ENCODE measurements at places on chromosomes 12 and 14. TPM values are rescaled to one million over a fixed set of nuclear protein-coding genes. Genes with fewer than 3 reads are reported as not detected.

DNA sequence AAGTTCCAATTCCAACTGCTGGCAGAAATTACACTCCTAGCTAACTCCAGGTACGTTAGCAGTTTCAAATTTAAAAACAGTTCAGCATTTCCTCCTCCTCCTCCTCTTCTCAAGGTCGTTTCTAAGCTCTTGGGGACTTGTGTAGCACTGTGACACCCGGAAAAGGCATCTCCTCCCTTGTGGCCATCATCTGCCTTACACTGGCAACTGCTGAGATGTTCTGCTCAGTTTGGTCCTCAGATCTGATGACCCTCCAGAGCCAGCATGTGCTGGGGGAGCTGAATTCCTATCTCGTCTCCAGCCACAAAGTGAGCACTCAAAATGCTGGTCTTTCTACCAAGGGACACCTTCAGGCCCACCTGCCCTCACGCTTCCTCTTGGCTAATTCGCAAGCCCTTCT, 43.5 kb upstream of the CDKN3 start:
- DNase-seq = no peak

DNA sequence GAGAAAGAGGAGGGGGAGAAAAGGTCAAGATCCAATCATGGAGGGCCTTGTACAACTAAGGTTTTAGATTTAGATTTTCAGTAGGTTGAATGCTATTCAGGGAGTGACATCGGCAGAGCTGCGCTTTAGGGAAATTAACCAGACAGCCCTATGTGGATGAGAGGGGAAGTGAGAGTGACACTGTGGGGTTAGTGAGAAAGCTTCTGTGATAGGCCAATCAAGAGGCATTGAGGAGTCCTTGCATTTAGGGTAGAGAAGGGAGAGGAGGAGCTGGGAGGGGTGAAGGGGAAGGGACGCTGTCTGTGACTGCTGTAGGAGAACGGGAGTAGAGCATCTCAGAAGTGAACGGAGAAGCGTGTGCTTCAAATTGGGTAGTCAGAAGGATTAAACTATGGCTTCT, 3.4 kb downstream of the HSD17B6 start:
- DNase-seq = no peak

The PPM1H gene
- not detected for total RNA-seq

GRCh38 chr12:92690601-92691000, 12.2 kb upstream of the PLEKHG7 start:
- no peak for DNase-seq

DNA sequence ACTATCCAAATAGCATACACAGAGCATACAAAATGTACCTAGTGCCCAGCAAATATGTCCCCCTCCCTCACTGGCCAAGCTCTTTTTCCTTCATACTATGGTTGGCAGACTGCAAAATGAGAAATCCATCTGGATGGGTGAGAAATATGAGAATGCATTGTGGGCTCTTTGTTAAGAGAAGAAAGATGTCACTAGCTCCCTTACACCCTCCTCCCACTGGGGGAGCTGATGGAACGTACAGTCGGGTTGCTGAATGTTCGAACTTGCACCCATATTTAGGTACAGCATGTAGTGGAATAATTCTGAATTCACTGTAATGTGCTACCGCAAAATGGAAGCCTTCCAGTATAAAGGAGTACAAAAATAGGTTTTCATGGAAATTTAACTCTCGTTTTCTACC, 377.4 kb downstream of the GRIN2B start:
- DNase-seq = no peak

DNA sequence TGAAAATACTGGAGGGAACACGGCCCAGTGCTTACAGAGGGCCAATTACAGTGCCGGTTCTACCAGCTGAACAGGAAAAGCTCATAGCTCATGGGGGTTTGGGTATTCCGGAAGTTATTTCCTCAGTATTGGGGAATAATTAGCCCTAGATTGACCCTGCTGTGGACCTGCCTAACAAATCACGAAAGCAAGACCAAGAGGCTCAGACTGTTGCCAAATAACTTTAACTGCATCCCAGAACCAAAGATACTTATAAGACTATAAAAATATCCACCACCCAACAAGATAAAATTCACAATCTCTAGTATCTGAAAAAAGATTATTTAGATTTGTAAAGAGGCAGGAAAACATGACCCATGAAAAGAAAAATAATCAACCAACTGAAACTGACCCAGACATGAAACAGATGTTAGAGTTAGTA, 8.0 kb upstream of the OR5AU1 start:
- no peak for DNase-seq

The SMOC1 gene
- not detected for total RNA-seq

The CDKL1 gene
- 12.0 TPM for total RNA-seq

DNA sequence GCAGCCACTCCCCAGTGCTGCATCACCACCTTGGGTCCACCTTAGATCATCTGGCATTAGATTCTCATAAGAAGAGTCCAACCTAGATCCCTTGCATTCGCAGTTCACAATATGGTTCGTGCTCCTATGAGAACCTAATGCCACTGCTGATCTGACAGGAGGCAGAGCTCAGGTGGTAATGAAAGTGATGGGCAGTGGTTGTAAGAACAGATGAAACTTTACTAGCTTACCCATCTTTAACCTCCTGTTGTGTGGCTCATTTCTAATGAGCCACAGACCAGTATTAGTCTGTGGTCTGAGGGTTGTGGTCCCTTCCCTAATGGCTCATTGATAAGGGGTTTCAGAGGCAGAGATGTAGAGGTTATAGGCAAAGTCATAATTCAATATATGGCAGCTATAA, 615.9 kb upstream of the MIS18BP1 start:
- no peak for DNase-seq

DNA sequence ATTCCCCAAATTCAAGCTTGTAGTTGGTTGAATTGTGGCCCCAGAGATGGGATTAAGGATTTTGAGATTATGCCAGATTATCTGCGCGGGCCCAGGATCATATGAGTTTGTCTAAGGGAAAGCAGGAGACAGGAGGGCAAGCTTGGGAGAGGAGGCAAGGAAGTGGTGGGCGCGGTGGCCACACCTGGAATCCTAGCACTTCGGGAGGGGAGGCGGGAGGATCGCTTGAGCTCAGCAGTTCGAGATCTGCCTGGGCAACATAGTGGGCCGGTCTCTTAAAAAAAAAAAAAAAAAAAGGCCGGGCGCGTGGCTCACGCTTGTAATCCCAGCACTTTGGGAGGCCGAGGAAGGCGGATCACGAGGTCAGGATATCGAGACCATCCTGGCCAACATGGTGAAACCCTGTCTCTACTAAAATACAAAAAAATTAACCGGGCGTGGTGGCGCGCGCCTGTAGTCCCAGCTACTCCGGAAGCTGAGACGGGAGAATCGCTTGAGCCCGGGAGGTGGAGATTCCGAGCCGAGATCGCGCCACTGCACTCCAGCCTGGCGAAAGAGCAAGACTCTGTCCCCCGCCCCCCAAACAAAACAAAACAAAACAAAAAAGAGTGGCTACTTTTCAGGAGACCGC, 881 bp upstream of the PUS1 start:
- DNase-seq = no peak

The NPFF gene
- total RNA-seq = not detected

The SIRT4 gene
- total RNA-seq = 1.2 TPM

DNA sequence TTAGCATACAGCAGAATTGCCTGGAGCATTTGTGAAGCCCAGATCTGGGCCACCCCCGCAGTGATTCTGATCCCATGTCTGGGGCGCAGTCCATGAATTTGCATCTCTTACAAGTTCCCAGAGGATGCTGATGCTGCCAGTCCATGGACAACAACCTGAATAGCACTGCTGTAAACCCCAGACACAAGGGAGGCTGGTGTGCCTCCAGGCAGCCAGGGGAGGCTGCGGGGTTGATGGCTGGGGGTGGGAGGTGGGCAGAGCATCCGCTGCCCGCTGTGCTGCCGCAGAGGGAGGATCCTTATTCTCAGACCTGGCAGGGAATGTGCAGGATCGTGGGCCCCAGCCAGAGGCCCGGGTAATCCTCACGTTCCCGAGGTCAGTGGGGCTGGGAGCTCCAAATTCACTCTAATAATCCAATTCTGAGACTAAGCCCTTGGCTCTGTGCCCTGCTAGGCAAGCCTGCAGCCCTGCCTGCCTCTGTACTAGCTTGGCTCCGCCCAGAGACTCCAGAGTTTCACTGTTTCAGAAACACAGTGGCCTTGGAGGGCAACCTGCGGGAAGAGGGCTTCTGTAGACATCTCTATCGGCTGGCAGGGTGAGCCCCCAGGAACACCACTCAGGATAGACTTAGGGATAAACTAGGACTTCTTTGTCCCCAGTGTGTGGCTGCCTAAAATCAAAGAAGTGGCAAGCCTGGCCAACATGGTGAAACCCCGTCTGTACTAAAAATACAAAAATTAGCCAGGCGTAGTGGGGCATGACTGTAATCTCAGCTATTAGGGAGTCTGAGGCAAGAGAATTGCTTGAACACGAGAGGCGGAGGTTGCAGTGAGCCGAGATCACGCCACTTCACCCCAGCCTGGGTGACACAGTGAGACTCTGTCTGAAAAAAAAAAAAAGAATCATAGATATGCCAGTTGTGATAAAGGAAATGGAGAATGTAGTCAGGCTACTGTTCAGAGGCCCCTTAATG, 17.8 kb upstream of the MLEC start:
- no peak for DNase-seq

The CLEC2D gene
- total RNA-seq = 282 TPM

The CYP46A1 gene
- not detected for total RNA-seq

DNA sequence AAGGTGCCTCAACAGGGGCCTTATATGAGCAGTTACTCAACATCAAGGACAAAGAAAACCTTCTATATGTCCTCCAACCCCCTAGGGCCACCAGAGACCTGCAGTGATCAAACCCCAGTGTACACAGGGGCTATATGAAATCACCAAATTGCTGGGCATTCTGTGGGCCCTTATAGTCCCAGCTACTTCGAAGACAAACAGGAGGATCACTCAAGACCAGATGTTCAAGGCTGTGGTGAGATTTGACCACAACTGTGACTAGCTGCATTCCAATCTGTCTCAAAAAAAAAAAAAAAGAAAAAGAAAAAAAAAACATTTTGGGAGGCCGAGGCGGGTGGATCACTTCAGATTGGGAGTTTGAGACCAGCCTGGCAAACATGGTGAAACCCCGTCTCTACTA, 51.0 kb upstream of the PRB2 start:
- DNase-seq = no peak

GRCh38 chr14:32011225-32011624, 65.9 kb upstream of the ARHGAP5 start:
- no peak for DNase-seq

DNA sequence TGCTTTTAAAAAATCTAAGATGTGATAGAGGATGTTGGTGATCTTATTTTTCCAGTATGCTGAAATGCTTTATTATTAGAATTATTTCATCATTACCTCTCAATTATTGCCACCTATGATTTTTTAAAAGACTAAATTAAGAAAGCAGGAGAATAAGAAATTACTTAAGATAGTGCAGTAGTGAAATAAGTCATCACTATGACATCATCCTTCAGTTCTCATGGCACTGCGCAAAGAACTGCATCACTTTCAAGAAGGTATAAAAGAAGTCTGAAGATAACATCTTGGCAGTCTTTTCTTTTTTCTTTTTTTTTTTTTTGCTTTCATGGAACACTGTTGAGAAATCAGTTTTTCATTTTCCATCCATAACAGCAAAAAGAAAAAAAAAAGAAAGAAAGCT, 24.4 kb downstream of the NT5DC3 start:
- no peak for DNase-seq

The SERPINA1 gene
- total RNA-seq = not detected

GRCh38 chr12:11687528-11687927, 38.1 kb downstream of the ETV6 start:
- no peak for DNase-seq
